NCI-H69 (cell line): ENCODE measurements at places on chromosomes 3 and 15.

DNA sequence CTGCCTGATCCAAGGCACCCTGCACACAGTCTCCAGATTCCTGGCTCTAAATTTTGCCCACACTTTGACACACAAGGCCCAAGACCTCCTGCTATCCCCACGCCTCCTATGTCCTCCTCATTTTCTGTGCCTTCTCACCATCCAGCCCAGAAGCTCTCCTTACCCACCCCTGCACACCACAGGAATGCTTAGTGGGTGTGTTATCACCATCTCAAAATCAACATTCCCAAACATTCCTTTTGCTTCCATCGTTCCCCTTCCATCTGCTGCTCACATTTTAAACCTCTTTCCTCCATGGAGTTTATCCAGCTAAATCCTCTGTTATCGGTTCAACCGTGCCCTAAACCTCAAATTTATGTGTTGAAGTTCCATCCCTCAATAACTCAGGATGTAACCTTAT is 43.9 kb downstream of the DGKG start:
- DNase-seq, result no peak

DNA sequence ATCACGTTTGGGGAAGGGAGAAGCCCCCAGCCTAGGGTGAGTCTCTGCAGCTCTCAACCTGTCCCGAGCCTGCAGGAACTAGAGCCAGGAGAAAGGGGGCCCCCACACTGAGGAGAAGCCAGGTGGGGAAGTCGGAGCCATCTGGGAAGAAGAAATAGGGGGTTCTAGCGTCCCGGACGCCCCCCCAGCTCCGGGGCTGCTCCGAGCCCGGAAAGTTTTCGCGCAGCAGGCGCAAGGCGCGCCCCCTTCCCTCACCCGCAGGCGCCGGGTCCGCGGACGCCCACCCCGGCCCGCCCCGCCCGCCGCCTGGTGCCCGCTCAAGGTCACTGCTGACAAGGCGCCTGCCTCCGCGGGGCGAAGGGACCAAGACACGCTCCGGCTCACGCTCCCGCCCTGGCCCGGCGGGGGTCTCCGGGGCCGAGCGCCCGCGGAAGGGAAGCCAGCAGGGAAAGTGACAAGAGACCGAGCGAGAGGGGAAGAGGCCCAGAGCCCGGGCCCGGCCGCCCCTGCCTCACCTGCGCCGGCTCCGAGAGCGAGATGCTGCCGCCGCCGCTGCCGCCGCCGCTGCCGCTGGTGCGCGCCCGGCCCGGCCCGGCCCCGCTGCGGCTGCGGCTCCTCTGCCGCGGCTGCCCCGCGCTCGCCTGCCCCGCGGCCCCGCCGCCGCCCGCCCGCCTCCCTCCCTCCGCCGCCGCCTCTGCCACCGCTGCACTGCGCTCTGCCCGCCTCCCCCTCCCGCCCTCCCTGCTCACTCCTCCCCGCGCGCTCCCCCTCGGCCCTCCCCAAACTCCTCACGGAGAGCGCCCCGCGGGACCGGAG is 108.4 kb upstream of the SLC6A11 start:
- DNase-seq, result peak; percentile 6

DNA sequence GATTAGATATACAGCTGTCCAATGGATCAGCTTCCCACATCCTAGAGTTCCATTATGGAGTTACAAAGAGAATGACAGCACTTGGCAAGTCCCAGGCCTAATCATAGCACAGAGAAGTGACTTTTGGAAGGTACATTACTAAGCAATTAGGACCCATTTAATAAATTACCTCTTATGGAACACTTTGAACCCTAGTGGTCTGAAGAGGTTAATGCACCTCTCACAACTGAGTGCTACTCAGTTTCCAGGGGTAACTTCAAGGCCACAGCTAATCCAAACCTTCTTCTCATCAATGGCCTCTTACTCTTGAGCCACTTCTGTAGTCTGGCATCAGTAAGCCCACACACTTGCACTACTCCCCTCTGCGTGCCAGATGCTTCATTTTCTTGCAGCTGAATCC is 34.9 kb upstream of the MEIS2 start:
- peak; percentile 78 for DNase-seq

- peak; percentile 51 for DNase-seq
Measured at GRCh38 chr3:174002543-174002942, 605.0 kb downstream of the NLGN1 start.

GRCh38 chr3:72272356-72272755 is 487.4 kb upstream of the PROK2 start:
- DNase-seq, result no peak
